ENCODE measurements at places on chromosomes 11 and 22.

DNA sequence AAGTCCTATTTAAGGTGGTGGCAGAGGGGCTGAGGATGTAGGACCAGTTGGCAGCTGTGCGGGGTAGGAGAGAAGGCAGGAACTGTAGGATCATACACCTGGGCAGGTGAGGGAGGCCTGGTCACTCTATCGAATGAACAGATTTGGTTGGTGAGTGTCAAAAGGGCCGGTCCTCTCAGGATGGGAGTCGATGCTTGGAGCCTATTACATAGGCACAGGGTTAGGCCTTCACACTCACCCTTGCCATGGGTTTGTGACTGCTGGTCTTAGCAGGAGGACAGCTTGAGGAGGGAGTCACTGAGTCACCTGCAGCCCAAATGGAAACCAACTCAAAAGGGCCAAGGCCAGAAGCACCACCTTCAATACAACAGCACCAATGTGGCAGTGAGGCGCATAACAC, 80.2 kb upstream of the NARS2 start:
- DNase-seq: no peak

GRCh38 chr11:66046901-66047300, 2.1 kb downstream of the GAL3ST3 start:
- no peak for DNase-seq

GRCh38 chr22:49855251-49855911, 1.7 kb downstream of the ZBED4 start:
- DNase-seq: no peak

DNA sequence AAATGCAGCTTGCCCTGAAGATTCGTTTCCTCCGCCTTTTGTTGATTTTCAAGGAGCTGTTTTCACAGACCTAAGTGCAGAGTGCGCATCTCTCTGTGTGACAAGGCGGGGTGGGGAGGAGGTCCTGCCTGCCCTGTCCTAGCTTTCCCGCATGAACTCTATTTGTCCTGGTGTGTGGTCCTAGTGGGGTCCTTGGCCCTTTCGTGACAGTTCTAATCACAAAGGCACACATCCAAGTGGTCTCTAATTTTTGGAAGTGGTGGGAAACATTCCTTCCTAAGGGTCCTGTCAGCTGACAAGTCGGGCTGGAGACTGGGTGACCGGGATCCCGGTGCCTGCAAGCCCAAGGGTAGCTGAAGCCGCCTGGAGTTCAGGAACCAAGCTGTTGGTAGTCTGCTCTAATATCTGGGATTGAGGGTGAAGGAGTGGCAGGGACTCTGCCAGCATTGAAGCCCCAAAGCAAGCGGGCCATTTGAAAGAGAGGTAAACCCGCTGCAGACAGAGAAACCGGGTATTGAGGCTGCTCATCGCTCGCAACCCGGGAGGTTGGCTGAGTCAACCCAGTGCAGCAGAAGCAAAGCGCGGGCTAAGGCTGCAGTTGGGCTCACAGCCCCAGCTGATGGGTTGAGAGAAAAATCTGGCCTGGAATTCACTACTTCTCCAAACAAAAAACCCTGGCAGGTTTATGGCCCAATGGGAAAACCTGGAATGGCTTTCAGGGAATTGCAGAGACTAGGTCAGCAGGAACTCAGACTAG, 28.1 kb upstream of the FBXO3 start:
- DNase-seq: peak; percentile 87

GRCh38 chr11:42777776-42778175, 534.0 kb upstream of the API5 start:
- DNase-seq: no peak

DNA sequence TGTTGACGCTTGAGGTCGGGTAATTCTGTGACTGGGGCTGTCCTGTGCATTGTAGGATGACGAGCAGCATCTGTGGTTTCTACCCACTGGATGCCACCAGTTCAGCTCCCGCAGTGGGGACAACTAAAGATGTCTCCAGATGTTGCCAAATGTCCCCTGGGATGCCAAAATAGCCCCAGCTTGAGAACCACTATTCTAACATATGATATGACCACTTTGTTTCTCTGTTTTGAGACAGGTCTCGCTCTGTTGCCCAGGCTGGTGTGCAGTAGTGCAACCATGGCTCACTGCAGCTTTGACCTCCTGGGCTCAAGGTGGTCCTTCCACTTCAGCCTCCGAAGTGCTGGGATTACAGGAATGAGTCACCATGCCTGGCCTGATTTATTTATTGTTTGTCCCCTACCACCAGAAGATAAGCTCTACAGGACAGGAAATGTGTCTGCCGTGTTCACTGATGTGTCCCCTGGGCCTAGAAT, 4.4 kb upstream of the MEN1 start:
- no peak for DNase-seq

DNA sequence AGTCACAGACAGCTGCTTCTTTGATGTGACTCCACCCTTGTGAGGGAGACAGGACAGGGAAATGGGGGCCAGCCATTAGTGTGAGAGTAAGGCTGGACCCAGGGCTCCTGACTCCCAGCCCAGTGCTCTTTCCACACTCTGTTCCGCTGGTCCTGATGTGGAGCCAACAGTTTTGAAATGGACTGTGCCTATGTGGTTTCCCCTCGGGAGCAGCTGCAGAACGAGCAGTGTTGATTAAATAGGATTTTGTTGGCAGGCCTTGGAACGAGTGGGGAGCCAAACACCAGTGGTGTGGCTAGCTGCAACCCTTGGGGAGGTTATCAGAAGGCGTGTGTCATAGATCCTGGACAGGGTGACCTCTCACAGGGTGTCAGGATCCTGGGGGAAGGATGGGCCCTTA, 66.5 kb upstream of the AMPD3 start:
- no peak for DNase-seq

GRCh38 chr11:8408151-8408941, 144.7 kb upstream of the LMO1 start:
- DNase-seq: no peak

- no peak for DNase-seq
Measured at GRCh38 chr22:31715147-31715778, 34.7 kb downstream of the PRR14L start.

DNA sequence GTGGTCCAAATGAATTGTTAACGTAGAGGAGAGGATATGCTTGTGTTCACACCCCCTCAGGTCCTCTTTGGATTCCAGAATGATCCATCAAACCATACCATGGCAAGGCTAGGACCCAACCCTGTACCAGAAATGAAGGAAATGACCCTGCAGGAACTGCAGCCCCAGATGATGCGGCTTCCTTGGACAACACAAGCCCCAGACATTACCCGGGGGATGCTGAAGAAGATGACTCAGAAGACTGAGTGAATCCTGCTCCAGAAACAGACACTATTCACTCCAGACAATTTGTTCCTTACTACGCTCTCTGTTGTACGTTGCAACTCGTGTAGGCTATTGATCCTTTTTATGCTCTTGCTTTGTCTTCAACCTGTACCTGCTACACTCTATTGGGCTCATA, 15.2 kb upstream of the MTMR2 start:
- no peak for DNase-seq

DNA sequence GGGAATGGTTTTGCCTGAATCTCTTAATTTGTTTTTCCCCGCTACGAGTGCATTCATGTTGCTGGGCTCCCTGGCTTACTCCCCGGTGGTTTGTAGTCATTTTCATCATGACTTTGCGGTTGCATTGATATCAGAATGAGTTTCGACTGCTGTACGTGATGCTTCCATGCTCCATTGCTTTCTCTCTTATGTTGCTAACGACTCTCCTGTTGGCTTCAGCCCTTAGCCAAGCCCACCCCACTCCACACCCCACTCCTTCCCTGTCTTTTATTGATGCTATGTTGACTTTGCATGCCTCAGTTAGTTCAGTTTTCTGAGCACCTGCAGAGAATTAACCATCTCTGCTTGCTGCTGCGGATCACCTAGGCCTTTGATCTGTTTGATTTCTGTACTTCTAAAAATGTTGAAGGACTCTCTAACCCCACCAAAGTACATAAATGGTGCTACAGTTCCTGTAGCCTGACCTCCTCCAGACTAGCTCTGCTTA, 65.3 kb downstream of the ARFGAP2 start:
- DNase-seq: no peak

- no peak for DNase-seq
Measured at GRCh38 chr22:22546490-22546889, 12.6 kb downstream of the PRAME start.

GRCh38 chr11:128239306-128239705, 348.1 kb downstream of the ETS1 start:
- no peak for DNase-seq

DNA sequence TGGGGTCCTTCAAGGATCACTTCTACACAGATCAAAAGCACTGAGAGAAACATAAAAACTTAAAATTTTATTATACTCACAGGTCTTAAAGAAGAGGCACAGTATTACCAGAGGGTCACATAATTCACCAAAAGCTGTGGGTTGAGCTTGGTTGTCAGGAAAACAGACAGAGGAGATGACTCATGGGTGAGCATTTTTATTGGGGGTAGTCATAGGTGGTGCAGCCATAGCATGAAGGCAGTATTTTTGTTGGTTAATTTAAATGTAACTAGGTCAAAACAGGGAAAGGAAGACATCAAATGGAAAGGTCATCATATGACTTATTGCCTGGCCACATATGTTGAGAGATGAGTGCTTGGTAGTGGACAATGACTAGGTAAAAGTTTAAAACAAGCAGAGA, 24.2 kb downstream of the OR5B17 start:
- DNase-seq: no peak

DNA sequence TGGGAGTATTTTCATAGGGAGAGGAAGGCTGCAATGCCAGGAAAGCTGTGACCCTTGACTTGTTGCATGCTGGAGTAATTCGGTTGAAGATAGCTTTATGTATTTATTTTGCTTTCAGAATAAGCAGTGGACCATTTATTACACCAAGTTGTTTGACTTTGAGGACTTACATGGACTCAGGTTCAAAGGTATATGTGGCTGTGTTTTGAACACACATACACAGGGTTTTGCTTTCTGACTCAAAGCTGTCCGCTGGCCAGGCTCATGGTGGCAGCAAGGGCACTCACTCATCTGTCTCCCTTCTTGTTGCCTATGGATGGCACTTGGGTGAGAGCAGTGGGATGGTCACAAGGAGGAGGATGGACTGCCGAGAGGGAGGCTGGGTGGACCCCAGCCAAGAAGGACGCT, 6.5 kb downstream of the TIMP3 start:
- no peak for DNase-seq

GRCh38 chr11:43833657-43834073, 47.0 kb upstream of the ALKBH3 start:
- no peak for DNase-seq

DNA sequence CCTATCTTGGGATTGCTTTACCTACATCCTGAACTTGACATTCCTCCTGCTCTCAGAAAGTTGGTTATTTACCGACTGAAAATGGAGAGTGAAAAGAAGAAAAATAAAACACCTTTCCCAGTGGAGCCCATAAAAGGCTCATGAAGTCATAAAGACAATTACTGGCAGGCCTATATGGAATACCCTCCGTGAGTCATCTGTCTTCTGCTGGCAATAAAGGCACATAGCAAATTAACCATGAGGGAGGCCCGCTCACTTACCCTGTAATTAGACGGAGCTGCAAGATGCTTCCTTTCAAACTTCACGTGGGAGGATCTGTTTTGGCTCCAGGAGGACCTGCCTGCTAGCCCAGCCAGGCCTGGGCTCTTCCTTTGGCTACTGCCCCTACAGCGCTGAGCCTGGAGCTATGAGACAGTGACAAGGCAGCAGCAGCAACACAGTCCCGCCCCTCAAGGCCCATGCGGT, 540.4 kb downstream of the BUD13 start:
- DNase-seq: no peak

- no peak for DNase-seq
Measured at GRCh38 chr11:111631024-111631665, 28.9 kb downstream of the SIK2 start.

GRCh38 chr22:27377501-27378295, 423.9 kb downstream of the MN1 start:
- DNase-seq: no peak

GRCh38 chr11:115941044-115941443, 436.8 kb upstream of the CADM1 start:
- no peak for DNase-seq

- no peak for DNase-seq
Measured at GRCh38 chr22:22159384-22159783, 85.2 kb upstream of the VPREB1 start.

DNA sequence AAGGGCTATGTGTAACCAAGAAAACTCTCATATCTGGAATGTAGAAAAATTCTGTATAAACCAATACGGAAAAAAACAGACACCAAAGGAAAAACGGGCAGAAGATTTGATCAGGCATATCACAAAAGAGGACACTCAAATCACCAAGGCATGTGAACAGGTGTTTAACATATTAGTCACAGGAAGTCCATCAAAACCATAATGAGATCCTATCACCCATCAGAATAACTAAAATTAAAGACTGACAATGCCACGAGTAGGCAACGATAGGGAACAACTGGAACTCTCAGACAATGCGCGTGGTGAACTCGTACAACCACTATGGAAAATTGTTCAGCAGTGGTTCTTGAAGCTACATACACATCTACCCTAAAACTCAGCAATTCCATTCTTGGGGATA, 94.5 kb downstream of the MICAL3 start:
- DNase-seq: no peak

GRCh38 chr11:126601550-126602215, 246.2 kb downstream of the ST3GAL4 start:
- no peak for DNase-seq

DNA sequence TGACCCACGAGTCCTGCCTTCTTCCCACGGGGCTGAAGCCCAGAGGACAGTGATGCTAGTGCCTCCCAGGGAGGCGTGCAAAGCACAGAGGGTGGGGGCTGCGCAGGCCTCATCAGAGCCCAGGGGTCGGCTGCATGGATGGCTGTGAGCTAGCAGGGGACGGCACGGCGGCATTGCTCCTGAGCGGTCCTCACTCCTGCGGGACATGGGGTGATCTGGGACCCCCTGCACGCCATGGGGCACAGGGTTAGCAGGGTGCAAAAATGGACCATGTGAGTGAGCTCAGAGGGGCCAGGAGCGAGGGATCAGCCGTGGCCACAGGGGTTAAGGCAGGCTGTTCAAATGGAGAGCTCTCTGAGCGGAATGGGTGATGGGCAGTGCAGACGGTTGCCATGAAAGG, 138.3 kb downstream of the SNX19 start:
- no peak for DNase-seq

- DNase-seq: no peak
Measured at GRCh38 chr11:48108231-48109045, 108.2 kb upstream of the OR4B1 start.

DNA sequence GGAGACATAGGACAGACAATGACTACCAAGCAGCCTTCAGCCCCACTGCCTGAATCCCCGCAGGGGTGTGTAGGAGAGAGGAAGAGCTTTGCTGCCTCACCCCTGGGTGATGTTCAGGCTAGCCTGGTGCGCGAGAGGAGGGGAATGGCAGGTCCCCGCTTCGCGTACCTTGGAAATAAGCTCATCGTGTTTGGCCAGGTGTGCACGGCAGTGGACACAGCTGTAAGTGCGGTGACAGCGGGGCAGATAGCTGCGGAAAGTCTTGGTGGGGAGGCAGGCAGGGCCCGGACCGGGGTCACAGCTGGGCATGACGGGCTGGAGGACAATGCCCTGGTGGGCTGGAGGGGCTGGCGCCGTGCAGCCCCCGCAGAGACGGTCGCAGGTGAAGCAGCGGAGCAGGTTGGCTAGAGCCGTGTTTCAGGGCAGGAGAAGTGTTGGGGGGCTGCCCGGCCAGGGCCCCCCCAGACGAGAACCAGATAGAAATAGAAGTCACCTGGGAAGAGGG, 2.9 kb downstream of the YPEL4 start:
- DNase-seq: no peak
